ENCODE measurements at places on chromosomes 5 and 9.
A peak's percentile ranks its signal among the peaks of the same experiment; 100 is the strongest.

GRCh38 chr9:93520523-93520922 lies 55.9 kb upstream of the PHF2 start:
- peak; percentile 6 for DNase-seq

DNA sequence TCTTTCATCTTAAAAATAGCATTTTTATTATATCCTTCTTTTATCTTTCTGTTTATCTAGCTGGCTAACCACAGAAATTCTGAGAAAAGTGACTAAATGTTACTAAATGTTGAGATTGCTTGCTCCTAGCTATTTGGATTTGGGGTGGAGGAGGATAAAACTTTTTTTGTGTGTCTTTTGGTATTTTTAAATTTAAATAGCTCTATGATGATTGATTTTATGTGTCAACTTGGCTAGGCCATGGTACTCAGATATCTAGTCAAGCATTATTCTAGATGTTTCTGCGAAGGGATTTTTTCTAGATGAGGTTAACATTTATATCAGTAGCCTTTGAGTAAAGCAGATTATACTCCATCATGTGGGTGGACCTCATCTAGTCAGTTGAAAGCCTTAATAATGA lies 75.0 kb downstream of the GCNT1 start:
- DNase-seq = peak; percentile 62

DNA sequence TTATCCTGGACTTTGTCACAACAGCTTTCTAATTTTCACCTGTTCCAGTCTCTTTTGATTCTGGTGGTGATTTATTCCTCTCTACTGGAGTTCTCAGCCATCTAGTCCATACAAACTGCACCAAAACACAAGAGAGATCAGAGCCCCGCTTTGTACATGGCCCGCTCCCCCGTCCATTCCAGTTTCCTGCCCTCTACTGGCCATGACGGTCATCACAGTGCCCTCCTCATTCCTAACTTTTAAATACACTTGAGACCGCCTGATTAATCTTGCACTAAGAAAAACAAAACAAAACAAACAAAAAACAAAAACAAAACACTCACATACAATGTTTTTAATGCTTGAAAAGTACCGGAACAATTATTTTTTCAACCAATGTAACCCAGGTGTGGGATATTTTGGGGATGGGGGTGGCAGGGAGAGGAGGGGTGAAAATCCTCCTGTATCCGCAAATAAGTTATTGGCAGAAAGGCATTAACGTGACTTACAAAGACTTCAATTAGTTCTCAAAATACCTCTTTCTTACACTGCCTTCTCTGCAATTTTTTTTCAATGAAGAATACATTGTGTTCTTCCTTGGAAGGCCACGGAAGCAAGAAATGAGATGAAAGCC lies 84.8 kb upstream of the PAM start:
- peak; percentile 56 for DNase-seq

DNA sequence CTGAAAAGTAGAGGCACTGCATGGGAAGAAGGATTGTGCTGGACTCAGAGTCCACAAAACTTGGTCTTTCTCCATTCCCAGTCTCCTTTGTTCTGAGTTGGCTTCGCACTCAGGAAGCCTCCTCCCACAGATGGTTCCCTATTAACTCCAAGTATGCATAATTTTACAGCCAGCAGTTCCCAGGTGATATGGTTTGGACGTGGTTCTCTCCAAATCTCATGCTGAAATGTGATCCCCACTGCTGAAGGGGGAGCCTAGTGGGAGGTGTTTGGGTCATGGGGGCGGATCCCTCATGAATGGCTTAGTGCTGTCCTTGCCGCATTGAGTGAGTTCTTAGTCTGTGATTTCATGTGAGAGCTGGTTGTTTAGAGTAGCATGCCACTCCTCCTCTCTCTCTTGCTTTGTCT lies 86.6 kb downstream of the FEM1C start:
- no peak for DNase-seq

- DNase-seq = no peak
Observed at GRCh38 chr5:116497631-116498030, 77.0 kb downstream of the SEMA6A start.

- DNase-seq = no peak
Observed at GRCh38 chr5:53884844-53885243, 324.4 kb downstream of the NDUFS4 start.

GRCh38 chr5:85268194-85268593 lies 883.5 kb upstream of the EDIL3 start:
- DNase-seq = no peak

- no peak for DNase-seq
Observed at GRCh38 chr5:172170251-172170701, 17.7 kb downstream of the STK10 start.

- DNase-seq = no peak
Observed at GRCh38 chr5:143025376-143025775, 255.2 kb downstream of the ARHGAP26 start.

- peak; percentile 64 for DNase-seq
Observed at GRCh38 chr9:5799314-5799713, 33.6 kb downstream of the ERMP1 start.

- DNase-seq = no peak
Observed at GRCh38 chr5:116532762-116533525, 41.7 kb downstream of the SEMA6A start.

GRCh38 chr5:14264605-14265316 lies 121.6 kb downstream of the TRIO start:
- DNase-seq = peak; percentile 99

DNA sequence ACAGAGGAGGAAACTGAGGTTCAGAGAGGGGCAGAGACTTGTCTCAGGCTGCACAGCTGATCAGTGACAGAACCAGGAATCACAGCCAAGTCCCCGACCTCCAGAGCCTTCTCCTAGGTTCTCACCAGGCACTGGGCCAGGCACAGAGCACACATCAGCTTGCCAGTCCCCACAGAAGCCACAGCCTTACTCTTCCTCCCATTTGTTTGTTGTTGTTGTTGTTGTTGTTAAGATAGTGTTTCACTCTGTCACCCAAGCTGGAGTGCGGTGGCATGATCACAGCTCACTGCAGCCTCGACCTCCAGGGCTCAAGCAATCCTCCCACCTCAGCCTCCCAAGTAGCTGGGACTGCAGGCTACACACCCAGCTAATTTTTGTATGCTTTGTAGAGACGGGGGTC lies 41.4 kb downstream of the NAIF1 start:
- no peak for DNase-seq

- no peak for DNase-seq
Observed at GRCh38 chr5:158324236-158324635, 465.3 kb upstream of the CLINT1 start.

GRCh38 chr9:129653823-129654553 lies 11.5 kb upstream of the PRRX2 start:
- DNase-seq = no peak

GRCh38 chr5:171705036-171705435 lies 80.6 kb upstream of the SMIM23 start:
- no peak for DNase-seq

GRCh38 chr5:136038635-136039034 lies 9.8 kb downstream of the TGFBI start:
- DNase-seq = peak; percentile 47

DNA sequence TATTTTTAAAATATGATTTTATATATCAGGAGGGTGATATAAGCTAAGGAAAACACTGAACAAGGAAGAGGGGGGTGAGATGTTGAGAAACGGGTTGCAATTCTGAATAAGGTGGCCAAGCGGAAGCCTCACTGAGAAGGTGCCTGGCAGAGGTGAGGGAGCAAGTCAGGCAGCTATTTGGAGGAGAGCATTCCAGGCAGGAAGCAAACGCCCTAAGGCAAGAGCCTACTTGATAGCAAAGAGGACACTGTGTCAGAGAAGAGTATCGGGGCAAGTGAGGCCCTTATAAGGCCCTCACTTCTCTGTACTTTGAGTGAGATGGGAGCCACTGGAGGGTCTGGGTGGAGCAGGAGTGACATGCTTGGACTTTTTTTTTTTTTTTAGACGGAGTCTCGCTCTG lies 8.0 kb upstream of the CTNNA1 start:
- DNase-seq = no peak

DNA sequence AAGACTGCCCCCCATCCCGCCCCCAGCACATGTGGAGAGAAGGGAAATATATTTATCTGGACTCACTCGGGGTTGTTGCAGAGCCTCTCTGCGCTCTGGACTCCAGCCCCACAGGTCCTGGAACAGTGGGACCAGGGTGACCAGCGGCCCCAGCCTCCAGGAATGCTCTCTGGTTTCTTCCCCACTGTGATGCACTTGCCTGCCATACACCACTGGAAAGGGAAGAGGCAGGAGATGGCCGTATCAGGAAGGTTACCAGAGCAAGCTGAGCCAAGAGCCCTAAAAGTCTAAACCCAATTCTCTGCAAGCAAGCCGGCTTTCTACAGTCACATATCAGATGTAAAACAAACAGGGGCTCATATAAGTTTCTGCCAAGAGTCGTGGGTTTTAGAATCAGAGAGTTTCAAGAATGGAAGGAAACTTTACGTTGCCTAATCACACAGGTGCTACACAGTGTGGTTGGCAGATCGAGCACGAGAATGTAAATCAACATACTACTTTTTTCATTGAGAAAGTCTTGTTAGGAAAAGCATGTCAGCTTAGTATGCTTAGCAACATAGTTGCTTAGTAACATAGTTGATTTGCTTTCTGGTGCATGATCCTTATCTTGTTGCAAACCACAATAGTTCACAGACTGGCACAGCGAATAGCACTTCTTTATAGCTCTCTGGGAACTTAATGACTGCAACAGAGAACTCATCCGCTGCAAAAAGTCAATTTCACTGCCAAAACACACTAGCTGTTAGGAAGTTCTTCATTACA lies 201.2 kb downstream of the TARS1 start:
- no peak for DNase-seq

GRCh38 chr9:3823842-3824475 lies 298.2 kb upstream of the RFX3 start:
- no peak for DNase-seq

DNA sequence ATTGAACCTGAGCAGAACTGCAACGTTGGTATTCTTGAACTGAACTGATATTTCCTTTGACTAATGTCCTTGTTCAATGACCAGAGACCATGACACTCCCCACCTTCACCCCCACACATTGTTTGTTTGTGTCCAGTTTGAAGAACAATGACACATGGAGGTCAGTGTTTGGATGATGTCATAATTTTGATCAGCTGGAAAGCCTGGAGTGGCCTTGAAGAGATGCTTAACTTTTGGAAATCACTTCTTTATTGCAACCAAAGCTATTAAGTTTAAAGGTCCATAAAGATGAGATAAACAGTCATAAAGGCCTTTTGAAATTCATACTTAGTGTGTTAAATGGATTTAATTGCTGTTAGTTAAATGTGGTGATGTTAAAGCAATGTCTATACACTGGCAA lies 92.7 kb downstream of the TMC1 start:
- no peak for DNase-seq

- peak; percentile 1 for DNase-seq
Observed at GRCh38 chr5:124162767-124163532, 583.5 kb downstream of the ZNF608 start.

- no peak for DNase-seq
Observed at GRCh38 chr9:106112935-106113334, 418.6 kb downstream of the TMEM38B start.

DNA sequence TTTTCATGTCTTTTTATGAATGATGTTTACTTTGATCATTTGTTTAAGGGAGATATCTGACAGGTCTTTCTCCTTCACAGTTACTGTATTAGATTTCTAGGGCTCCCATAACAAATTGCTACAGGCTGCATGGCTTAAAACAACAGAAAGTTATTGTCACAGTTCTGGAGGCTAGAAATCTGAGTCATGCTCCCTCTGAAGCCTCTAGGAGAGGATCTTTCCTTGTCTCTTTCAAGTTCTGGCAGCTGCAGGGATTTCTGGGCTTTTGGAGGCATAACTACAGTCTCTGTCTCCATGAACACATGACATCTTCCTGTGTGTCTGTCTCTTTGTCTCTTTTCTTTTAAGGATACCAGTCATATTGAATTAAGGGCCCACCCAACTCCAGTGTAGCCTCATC lies 557.3 kb upstream of the SEMA6A start:
- DNase-seq = no peak

DNA sequence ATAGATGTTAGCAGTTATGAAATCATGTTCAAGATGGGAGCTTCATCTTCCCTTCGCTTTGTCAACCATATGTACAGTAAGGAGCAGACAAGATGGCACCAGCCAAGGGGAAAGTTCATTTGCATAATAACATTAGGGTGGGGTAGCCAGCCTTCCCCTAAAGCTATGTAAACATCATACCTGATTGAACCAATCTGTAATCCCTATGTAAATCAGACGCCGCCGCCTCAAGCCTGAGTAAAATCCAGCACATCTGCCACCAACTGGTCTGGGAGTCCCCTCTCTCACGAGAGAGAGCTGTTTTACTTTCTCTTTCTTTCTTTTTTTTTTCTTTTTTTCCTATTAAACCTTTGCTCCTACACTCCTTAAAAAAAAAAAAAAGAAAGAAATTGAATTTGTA lies 30.8 kb upstream of the REEP2 start:
- DNase-seq = no peak

GRCh38 chr5:145591578-145591977 lies 243.6 kb downstream of the PRELID2 start:
- peak; percentile 13 for DNase-seq

- DNase-seq = peak; percentile 44
Observed at GRCh38 chr5:54311176-54311677, 854 bp upstream of the ARL15 start.

DNA sequence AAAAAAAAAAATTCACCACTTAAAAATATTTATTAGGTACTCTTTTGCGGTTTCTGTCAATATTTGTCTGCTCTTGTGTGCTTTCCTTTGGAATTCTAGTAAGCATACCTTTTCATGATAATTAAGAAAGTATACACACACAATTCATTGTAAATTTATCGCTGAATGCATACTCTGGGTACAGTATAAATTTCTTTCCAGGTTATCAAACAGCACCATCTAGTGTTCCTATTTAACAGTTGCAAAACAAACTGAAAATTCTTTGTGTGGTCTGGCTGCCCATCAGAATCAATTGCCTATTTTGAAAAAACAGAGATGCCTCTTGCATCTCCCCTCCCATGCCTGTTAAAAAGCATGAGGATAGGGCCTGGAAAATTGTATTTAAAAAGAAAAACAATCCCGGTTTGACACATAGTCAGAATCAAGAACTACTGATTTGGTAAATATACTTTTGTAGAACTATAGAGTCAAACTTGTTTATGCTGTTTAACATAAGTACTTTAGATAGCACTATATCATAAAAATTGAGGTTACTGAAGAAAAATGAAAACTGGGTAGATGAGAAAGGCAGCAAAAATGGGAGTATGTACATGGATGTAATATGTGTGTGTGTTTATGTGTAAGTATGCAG lies 16.2 kb downstream of the PGGT1B start:
- peak; percentile 70 for DNase-seq
